ENCODE measurements at places on chromosomes 11 and 22.

DNA sequence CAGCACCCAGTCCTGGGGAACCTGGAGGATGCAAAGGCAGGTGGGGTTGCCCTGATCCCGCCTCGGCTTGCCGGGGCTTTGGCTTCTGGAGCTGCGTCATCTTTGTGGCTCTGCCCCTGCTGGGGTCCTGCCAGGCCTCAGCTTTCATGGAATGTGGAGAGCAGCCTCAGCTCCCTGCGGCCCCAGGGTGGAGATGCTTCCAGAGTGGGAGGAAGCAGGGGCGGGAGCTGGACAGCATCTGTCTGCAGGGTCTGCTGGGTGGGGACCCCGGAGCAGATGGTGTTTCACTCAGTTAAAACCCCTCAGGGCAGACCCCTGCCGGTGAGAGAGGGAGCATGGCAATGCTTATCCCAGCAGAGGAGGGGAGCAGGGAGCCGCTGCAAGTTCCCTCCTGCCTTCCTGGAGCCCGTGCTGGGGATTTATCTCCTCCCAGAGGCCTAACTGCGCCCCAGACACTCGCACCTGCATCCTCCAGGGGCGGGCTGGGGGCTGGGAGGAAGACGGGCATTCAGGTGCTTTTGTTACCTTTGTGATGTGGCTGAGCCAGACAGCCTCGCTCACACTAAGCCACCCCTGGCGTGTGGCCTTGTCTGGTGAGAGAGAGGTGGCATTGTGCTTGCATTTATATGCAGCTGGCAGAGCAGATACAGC lies 15.7 kb downstream of the GRIK4 start:
- peak; percentile 6 for DNase-seq

GRCh38 chr11:124834526-124835180 lies 30.6 kb upstream of the ROBO3 start:
- no peak for DNase-seq

- peak; percentile 53 for DNase-seq
Measured at GRCh38 chr22:44085743-44086270, 61.7 kb downstream of the PARVB start.

DNA sequence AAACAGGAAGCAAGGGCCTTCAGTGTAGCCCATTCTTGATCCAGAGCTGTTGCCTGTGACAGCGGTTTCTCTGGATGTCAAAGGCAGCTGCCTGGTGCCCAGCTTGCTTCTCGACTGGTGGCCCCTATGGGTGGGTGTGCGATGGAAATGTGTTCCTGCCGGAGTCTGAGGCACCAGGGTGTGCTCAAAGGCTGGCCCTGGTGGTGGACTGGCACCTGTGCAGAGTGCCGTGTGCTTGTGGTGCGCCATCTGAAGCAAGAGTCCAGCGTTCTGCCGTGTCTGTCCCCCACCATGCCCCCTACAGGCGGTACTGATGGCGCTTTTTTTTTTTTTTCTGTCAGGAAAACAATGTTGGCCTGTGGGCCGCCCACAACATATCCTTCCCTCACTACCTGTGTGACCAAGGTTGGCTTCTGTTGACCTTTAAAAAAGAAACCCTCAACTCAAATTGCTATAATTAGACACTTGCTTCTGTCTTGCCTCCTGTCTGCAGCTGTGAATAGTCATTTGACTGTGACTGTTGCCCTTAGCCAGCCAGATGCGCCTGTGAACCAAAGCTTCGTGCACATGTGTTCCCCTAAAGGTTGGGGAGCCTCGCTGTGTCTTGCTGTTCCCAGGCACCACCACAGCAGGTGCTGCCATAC lies 4.7 kb upstream of the RANBP1 start:
- peak; percentile 60 for DNase-seq

DNA sequence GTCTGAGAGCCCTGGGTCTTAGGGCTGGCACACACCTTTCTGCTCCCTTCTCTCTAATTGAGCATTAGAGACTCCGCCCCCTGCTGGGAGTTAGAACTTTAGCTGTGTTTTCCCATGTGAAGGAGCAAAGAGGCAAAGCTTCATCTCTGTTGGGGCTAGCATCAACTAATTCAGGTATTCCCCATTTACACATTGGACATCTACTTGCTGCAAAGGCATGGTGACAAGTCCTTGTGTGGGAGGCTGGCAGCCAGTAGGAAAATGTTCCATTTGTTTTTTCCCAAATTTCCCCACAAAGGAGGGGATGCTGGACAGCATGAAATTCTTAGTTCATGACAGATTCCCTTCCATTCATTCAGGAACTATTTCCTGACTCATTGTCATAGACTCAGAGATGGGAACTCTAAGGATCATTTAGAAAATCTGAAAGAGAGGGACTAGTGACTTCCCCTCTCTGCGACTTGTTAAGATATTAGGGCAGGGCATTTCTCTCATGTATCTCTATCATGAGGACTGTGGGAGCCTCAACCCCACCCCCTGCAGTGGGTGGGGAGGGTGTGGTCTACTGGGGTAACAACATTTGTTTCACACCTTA lies 3.6 kb downstream of the CD44 start:
- peak; percentile 77 for DNase-seq

- DNase-seq, result no peak
Measured at GRCh38 chr11:15730263-15730994, 615.7 kb downstream of the INSC start.

- DNase-seq, result peak; percentile 86
Measured at GRCh38 chr11:119106564-119107537, at the start of gene C2CD2L. TSS of gene C2CD2L (plus strand) at chr11:119107344. CDS start at chr11:119107742, 398 bp downstream.

DNA sequence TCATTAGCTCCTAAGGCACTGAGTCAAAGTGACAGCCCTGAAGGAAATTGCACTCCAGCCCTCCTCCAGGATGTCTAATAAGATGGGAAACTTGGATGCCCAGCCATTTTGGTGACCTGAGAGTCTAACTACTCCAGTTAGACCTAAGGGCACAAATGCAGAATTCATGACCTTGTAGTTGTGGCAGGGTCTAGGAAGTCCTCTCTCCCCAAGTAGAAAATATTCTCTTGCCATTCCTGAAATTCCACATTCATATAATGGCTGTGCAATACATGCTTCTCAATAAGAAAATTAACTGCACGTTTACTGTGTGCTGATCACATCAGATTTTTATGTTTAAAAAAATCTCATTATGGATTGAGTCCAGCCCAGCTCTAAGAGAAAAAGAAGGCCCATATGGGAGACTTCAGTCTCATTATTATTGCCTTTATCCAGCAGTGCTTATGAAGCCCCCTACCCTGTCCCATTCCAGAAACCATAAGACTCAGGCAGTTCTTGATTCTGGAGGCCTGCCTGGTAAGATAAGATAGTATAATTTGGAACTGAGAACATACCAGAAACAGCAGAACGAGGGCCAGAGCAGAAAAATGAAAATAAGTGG lies 133.7 kb upstream of the LDLRAD3 start:
- DNase-seq, result no peak

DNA sequence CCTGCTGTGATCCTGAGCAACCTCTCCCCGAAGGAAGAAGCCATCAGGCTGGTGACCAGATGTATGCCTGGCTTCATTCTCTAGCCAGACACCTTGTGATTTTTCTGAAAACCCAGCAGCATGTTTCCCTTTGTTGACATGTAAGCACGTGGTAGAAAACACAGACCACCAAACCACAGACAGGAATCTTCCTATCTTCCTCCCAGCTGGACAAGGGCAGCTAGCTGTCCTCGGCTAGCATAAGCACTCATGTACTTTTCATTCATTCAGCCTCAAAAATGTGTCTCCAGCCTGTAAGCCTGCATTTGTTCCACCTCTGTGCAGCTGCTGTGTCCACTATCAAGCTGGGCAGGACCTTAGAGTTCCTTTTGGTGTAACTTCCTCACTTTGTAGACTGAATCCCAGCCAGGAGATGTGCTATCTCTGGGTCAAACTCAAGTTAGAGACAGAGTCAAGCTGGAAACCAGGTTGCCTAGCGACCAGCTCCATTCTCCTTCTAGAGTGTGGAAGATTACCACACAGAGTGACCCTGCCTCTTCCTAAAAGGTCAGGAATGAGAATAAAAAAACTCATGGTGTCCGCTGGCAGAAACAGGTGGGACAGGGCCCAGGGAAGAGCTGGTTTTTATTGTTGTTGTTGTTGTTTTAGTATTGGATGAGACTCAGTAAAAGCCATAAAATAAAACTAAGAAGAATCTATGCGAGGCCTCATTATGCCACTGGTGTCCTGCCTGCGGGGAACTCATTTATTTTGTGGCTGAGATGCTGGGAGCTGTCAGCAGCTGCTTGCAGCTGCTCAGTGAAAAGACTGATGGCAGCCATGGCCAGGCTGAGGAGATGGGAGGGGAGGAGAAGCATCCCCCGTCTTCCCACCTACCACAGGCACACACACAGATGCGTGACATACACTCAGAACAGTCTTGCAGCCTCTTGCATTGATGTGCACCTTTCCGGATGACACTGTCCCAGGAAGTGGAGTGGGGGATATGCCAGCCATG lies 7.4 kb upstream of the CLMP start:
- peak; percentile 86 for DNase-seq

Data from LHCN-M2 (cell line).